ENCODE measurements at places on chromosomes 11 and 22.
A peak's percentile ranks its signal among the peaks of the same experiment; 100 is the strongest.

GRCh38 chr22:23059284-23059948 is 10.9 kb upstream of the GNAZ start:
- DNase-seq, result no peak

DNA sequence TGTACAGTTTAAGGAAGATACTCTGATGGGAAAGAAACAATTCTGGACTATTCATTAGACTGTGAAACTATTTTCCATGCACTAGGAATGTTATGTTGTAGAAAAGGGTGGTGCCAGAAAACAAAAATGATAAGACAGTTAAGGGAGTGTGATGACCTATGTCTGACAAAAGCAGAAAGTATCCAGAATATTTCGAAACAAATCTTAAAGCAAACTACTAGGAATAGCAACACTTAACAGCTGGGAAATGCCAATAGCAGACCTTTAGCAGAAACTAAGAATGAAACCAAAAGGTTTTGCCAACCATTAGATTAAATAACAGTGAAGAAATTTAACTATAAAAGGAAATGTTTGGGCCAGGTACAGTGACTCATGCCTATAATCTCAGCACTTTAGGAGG is 3.3 kb upstream of the ARHGAP20 start:
- DNase-seq, result peak; percentile 31

DNA sequence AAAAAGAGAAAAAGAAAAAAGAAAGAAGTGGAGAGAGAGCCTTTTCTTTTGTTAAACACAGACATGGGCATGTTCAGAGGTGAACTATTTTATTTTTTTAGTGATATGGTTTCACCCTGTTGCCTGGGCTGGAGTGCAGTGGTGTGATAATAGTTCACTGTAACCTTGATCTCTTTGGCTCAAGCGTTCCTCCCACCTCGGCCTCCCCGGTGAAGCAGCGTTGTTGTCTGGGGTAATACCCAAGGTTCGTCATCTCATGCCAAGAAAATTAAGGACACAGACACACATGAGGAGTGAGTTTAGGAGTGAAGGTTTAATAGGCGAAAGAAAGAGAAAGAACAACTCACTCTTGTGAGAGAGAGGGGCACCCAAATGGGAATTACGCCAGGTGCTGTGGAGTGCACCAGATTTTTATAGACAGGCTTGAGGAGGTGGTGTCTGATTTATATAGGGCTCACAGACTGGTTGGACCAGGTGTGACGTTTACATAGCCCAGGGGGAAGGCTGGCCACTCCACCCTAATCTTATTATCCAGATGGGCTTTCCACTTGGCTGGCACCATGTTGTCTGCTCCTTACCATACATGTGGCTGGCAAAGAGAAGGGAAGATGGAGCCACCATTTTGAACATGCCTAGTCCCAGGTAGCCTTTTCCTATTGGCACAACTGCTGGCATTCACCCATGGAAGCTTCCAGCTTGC is 42.3 kb downstream of the GRAMD1B start:
- DNase-seq, result no peak

DNA sequence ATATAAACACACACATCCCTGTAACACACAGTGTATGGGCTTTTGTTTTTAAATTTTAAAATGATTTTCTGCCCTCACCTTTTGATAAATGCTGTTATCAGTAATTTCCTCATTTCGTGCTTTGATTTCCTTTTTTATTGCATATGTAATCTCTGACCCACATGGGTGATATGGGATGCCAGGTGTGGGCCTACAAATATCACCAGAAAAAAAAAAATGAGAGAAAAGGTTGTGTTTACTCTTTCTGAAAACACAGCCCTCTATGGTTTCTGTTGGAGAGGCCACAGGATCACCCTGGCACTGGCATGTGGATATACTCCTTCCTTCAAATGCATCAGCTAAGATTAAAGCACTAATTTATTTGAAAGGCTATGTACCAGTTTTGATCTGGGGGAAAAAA is 17.0 kb downstream of the DRD2 start:
- DNase-seq, result no peak

DNA sequence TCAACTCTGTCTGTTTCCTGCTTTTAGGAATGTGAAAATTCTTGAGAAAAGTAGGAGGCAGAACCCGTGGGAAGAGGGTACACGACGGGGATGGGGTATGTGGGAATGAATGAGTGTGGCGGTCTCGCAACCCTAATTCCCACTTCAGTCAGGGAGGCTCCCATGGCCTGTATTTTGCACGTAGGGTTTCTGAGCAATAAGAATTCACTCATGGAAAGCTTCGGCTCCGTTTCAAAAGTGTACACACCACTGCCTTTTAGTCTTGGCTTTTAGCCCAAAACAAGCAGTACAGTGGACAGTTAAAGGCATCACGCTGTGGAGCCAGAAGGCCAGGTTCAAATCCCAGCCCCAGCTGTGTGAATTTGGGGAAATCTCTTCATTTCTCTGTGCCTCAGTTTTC is 116.7 kb downstream of the MN1 start:
- no peak for DNase-seq

GRCh38 chr11:114566276-114566675 is 6.6 kb upstream of the NXPE1 start:
- no peak for DNase-seq

DNA sequence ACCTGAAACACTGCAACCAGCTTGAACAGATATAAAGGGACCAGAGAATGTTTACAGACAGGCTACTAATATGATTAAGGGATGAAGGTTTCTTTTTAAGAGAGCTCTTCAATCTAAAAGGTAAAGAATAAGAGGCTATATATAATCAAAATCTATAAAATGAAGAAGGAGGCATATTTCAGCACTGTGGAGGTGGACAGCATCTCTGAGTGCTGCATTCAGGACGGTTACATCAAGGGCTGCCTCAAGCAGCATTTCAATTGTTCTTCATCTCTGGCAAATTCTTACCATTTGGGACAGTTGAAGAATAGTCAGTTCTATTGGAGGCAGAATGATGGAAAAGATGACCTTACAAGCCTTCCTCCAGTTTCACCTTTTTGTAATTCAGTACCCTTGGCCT is 139.6 kb upstream of the LMO1 start:
- peak; percentile 1 for DNase-seq

- no peak for DNase-seq
Measured at GRCh38 chr22:44892243-44892642, 117.6 kb downstream of the PHF21B start.

GRCh38 chr11:120224361-120224760 is 13.5 kb downstream of the OAF start:
- no peak for DNase-seq

DNA sequence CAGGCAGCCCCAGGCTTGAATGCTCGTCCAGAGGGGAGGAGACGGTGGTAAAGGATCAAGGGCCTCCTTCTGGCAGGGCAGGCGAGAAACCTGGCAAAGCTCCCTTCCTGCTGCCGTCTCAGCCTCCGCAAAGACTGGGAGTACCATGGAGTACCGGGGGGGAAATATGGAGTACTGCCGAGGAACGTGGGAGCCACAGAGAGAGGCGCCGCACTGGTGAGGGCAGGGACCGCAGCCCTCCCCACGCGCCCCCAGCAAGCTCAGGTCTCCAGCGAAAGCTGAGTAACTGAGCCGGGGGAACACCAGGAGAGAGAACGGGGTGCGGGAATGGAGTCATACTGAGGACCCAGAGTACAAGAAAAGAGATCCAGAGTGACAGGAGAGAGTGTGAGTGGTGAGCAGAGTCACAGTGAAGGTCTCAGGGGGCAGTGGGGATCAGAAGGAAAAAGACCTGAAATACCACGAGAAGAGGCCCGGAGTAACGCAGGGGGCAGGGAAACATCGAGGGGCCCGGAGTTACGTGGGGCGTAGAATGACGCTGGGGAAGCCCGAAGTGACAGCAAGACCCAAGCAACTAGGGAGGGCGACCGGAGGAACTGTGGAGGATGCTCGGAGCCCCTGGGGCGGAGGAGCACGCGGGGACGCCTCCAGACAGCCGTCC is 740 bp downstream of the EML3 start:
- DNase-seq, result peak; percentile 70

GRCh38 chr22:30291058-30291892 is 2.0 kb upstream of the CASTOR1 start:
- peak; percentile 52 for DNase-seq

DNA sequence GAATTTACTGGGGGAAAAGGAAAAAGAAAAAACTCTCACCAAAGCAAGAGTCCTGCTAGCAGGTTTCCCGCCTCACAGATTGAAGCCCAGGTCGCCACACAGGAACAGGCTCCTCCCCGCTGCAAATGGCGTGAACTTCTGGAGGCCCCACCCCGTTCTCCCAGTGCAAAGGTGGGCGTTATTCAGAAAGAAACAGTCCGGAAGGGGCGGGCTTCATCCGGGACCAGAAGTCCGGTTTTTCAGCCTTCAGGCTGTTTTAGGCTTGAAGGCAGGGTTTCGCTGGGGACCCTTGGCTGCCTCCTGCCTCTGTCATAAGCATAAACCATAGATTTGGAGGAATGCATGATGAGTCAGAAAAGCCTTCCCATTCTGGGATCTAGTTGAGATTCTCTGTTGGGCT is 148.3 kb upstream of the POU2AF2 start:
- DNase-seq, result peak; percentile 17

DNA sequence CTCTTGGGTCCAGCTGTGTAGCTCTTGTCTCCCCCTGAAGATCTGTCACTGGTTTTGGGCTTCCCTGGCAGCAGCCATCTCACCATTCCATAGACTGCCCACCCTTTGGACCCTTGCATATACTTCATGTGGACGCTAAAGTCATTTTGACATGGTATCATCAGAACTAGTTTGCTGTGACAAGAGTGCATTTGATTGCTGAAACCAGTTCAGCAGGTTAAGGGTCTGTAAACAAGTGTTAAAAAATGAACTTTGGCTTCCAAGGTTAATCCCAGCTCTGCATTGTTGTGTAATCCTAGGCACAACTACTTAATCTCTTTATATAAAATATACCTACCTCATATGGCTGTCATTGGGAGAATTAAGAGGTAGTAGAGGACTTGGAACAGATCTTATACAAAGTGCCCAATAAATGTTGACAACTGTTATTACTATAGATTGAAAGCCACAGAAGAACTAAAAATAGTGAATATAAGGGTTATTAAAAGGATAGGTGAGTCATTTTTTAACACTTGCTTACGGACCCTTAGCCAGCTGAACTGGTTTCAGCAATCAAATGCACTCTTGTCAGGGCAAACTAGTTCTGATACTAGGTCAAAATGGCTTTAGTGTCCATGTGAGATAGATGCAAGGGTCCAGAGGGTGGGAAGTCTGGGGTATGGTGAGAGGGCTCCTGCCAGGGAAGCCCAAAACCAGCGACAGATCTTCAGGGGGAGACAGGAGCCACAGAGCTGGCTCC is 29.4 kb downstream of the CCDC90B start:
- no peak for DNase-seq

GRCh38 chr11:66272596-66272995 is 4.2 kb downstream of the RAB1B start:
- DNase-seq, result no peak

GRCh38 chr11:72361321-72361720 is 73.0 kb downstream of the CLPB start:
- no peak for DNase-seq

GRCh38 chr11:33893711-33894397 is 2.0 kb upstream of the LMO2 start:
- DNase-seq, result no peak

DNA sequence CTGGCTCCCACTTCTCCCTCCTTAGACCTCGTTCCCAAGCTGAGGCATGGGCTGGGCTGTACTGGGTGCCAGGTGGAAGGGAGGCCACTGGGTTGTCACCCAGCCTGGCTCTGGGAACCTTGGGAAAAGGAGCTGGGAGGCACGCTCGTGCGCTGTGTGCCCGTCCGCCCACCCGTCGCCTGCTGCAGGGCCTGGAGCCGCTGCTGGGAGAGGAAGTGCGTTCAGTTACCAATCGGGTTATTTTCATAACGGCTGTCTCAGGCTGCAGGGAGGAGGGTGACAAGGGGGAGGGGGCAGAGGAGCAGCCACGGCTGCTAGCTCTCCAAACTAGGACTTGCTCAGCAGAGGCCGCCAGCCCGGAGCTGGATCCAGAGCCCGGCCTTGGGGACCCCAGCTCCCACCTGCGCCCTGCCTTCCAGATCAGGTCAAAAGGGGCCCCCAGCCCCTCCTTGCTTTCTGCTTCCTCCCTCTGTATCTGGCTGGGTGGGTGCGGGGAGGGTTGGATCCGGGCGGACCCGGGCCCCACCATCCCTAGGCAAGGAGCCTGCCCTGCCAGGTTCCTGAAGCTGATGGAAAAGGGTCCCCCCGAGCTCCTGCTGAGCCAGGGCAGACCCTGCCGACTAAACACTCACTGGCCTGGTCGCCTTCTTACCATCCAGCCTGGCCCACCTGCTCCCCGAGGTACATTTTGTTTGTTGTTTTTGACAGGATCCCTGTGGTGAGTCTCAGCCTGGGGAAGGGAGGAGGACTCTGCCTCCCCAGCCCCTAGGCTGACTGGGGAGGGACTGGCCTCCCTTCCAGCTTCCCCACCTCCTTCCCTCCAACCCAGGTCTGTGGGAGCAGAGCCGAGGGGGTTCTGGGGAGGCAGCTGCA is 14.3 kb downstream of the DGKZ start:
- peak; percentile 54 for DNase-seq

GRCh38 chr11:128642571-128642970 is 51.3 kb upstream of the FLI1 start:
- no peak for DNase-seq

- no peak for DNase-seq
Measured at GRCh38 chr11:1878137-1879031, 13.3 kb downstream of the PRR33 start.

DNA sequence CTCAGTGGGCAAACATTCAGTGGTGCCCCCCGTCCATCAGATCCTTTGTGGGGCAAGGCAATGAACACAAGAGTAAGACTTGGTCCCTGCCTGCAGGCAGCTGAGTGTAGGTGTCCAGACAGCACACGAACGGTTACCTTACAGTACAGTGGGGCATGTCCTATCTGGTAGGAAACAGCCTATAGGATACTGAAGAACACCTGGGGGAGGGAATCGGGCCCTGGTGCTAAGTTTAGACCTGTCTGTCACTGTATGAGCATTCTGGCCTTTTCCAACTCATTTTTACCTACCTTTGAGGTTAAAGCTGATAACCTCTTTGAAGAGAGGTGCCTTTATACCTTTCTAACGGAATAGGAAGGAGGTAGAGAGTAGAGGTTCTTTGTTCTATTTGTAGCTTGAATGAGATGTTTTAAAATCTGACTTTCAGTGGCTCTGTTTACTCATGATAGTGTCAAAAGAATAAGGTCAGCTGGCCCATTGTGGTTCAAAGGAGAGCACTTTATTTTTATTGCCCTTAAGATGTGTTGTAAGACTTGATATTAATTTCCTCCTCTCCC is 8.9 kb downstream of the ZNRF3 start:
- no peak for DNase-seq

GRCh38 chr11:128328955-128329551 is 258.3 kb downstream of the ETS1 start:
- DNase-seq, result no peak

DNA sequence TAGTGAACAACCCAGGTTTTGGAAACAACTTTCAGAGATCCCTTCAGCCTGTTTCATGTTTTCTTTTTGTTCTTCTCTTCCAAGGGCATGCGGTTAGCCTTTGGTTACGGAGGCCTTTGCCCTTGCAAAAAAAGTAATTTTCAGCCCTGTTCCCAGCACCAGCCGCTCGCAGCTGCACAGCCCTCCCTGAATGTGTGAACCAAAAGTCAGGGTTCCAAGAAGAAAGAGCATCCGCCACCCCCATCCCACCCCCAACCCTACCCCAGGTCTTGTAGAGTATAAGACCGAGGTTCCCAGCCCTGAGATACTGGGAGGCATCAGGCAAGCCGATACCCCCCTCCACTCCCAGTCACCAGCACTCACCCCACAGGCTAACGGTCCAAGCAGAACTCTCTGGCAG is 56.4 kb downstream of the IGLL1 start:
- DNase-seq, result no peak
